Mesothelial cell of epicardium (in vitro differentiated cells): ENCODE measurements at places on chromosomes 3 and 15. TPM values are rescaled to one million over a fixed set of nuclear protein-coding genes. Genes with fewer than 3 reads are reported as not detected.

Gene CTDSPL
- 29.1 to 33.9 TPM (median 29.9 TPM) in 3 replicates for total RNA-seq

Gene SLC27A2
- total RNA-seq, result 2.7 to 3.2 TPM (median 3.1 TPM) in 3 replicates

Gene LYZL4
- total RNA-seq, result not detected in 3 replicates

Gene GAP43
- 4.2 to 6.1 TPM (median 5.7 TPM) in 3 replicates for total RNA-seq

Gene MESP2
- total RNA-seq, result 0.29 TPM in 1 of 3 replicates, not detected in the others

Gene FEZF2
- total RNA-seq, result not detected in 3 replicates

Gene LOXL1
- total RNA-seq, result 62.9 to 69.0 TPM (median 68.6 TPM) in 3 replicates

Gene CADM2
- total RNA-seq, result 2.6 to 3.3 TPM (median 3.1 TPM) in 3 replicates

Gene PRC1
- total RNA-seq, result 51.7 to 59.1 TPM (median 56.9 TPM) in 3 replicates

Gene CASR
- total RNA-seq, result 0.02 TPM in 2 of 3 replicates, not detected in the other

Gene GUCA1C
- total RNA-seq, result not detected in 3 replicates

Gene ARHGEF3
- total RNA-seq, result 28.7 to 31.7 TPM (median 29.0 TPM) in 3 replicates

Gene CHDH
- total RNA-seq, result 3.2 to 3.9 TPM (median 3.6 TPM) in 3 replicates

Gene RBM6
- total RNA-seq, result 158 to 162 TPM (median 159 TPM) in 3 replicates

DNA sequence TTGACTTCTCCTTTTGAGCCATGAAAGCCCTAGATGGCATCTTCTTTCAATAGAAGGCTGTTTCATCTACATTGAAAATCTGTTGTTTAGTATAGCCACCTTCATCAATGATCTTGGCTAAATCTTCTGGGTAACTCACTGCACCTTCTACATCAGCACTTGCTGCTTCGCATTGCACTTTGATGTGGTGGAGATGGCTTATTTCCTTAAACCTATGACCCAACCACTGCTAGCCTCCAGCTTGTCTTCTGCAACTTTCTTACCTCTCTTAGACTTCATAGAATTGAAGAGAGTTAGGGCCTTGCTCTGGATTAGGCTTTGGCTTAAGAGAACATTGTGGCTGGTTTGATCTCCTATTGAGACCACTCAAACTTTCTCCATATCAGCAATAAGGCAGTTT, 189.8 kb downstream of the PLCL2 start:
- no peak for DNase-seq

- DNase-seq, result no peak
Observed at GRCh38 chr3:129618901-129619671, 12.6 kb upstream of the PLXND1 start.

DNA sequence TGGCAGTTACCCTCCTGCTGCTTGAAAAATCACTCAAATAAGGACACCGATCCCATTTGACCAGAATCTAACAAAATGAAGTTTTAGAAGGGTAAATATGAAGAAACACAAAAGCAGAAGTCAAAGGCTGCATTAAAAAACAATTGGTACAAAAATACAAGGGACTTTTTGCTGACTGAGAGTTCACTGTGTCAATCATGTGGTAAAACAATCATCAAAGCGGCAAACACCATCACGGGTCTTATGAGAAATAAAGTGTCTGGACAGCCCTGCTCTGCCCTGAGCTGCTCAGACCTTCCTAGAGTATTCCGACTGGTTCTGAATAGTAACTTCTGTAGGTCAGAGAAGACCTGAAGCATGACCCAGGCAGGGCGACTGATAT, 137.2 kb upstream of the RAD18 start:
- no peak for DNase-seq

DNA sequence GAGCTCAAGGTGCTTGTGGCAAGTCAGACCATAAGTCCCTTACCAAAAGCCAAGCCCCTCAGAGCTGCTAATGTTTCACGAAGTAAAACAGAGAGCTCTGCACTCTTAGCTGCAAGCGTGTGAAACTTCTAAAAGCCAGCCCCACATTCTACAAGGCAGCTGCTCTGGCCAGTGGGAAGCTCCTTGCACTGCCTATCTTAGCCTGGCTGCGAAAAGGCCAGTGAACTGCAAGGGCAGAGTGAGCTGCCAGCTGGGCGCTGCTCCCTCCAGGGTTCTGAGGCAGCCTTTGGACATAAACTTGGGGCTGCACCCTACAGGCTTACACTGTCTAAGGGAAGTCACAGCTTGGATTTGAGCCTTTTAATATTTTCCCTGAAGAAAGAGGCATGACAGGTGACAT, 2.2 kb upstream of the MUSTN1 start:
- DNase-seq, result no peak

DNA sequence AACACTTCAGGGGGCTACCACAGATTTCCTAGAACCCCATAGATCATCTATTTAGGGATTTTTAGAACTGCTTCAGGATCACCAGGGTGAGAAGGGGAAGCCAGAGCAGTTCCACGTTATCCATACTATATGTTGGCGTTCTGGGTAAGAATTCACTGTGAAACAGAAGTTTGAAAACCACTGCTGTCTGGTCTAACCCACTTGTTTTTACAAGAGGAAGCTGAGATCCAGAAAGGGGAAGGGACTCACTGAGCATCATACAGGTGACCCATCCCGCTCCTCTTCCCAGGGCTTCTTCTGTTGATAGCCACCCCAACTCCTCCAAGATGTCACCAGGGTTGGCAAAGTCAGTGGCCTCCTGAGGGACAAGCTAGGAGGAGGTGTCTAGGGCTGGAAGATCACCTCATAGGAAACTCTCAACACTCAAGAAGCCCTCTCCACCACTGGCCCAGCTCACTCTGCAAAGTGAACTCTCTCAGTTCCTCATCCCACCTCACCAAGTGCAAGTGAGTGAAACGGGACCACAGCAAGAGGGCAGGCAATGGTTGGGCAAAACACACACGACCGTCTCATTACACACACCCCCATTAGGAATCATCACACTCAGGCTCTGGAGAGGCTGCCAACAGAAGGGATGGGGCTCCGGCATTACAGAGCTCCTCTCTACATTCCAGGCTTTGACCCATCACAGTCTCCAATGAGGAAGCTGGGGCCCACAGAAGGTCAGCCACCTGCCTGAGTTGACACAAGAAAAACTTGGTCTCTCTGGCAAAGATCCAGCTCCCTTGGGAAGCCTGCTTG, 1.8 kb downstream of the DAPK2 start:
- DNase-seq, result no peak

GRCh38 chr3:65112751-65113300, 425.0 kb upstream of the ADAMTS9 start:
- DNase-seq, result no peak

GRCh38 chr15:32125595-32125994, 95.3 kb downstream of the CHRNA7 start:
- no peak for DNase-seq

DNA sequence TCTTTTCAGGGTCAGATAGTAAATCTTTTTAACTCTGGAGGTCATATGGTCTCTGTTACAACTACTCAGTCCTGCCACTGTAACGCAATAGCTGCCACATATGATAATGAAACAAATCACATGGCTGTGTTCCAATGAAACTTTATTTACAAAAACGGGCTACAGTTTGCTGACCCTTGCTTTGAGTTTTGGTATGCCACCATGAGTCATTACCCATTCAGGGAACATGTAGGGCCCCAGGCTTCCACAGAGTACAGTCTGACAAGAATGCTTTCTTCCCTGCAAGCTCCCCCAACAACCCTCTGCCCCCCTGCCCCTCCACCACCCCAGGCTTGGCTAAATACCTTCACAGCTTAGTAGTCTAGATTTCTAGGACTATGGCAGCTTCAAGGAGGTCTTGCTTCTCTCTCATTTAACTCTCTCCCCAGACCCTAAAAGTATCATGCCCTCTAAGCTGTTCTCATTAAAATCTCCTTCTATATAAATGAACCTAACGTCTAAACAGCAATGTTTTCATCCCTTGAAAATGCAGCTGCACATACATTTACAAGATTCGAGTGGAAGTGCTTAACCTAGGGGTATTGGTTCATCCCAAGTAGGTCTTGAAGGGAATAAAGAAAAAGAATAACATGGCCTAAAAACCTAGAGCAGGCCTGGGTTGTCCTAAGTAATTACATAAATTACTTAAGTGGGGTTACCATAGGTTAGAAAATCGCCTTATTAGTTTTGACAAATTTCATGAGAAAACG, 117.8 kb upstream of the PRICKLE2 start:
- DNase-seq, result no peak

- DNase-seq, result no peak
Observed at GRCh38 chr3:151879037-151879436, 5.6 kb downstream of the SUCNR1 start.

GRCh38 chr3:131883711-131884407, 151.0 kb downstream of the CPNE4 start:
- DNase-seq, result no peak

GRCh38 chr3:127092776-127093175, 100.2 kb upstream of the PRR23E start:
- no peak for DNase-seq

DNA sequence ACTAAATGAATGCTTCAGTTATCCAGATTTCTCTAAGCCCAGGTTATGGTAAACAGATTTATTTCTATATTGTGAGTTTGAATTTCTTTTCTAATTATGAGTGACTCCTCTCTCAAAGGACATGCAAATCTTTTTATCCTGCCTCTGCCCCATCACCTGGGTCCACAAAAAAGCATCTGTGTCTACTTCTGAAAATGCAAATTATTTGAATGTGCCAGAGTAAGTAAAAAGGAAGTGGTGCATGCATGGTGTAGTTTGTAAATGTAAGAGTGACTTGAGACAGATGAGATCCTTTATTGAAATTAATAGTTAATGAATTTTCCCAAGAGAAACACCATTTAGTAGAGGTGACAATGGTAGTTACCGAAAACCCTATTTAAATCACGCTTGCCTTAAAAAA, 26.9 kb downstream of the MCTP2 start:
- no peak for DNase-seq

DNA sequence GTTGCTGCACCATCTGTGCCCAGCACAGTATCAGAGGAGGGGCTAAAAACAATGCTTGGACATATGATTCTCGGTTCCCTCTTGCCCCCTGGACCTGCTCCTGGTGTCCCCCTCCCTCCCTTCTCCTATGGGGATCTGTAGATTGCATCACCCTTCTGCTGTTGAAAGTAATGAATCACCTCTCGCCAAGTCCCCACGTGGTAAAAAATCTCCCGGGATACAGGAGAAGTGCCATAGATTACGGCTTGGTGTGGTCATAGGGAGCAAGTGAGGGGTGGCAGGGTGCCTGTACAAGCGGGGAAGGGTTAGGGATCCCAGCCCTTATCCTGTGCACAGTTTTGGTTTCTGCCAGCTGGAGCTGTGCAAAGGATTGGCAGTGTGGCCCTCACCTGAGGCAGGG, 37.7 kb downstream of the AMOTL2 start:
- DNase-seq, result no peak

GRCh38 chr3:191555037-191555436, 94.1 kb downstream of the PYDC2 start:
- DNase-seq, result no peak

DNA sequence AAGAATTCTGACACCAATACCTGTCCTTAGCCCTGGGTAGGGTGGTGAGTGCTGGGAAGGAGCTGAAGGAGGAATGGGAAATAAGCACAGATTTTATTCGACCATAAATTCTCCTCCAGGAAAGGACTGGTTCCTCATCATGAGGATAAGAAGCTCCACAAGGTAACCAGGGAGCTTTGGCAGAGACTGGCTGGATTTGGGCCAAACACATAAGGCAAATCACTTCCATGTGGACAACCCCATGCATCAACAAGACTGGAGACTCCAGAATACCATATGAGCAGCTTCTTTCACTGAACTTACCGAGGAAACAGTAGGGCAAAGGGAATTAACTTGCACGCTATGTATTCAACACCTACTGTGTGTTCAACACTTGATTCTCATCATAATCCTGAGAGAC, 312.5 kb downstream of the NTRK3 start:
- no peak for DNase-seq

DNA sequence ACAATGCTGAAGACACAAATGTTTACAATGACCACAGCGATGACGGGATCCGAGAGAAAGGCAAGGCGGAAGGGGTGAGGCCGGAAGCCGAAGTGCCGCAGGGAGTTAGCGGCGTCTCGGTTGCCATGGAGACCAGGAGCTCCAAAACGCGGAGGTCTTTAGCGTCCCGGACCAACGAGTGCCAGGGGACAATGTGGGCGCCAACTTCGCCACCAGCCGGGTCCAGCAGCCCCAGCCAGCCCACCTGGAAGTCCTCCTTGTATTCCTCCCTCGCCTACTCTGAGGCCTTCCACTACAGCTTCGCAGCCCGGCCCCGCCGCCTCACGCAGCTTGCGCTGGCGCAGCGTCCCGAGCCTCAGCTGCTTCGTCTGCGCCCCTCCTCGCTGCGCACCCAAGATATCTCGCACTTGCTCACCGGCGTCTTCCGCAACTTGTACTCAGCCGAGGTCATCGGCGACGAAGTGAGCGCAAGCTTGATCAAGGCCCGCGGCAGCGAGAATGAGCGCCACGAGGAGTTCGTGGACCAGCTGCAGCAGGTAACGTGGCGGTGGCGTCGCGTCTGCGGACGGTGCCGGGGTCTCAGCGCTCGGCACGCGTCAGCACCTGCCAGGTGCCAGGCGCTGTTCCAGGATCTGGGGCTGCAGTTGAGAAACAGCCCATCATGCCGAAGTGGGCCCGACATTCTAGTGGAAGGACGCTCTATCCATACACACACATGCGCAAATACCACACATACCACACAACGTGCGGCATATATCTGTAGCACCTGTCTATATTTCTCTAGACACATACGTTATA, at the start of gene DLEC1:
Gene DLEC1, plus strand, starts transcription at position 108 of the 798 bp plus-strand sequence. Its CDS starts 18 bp downstream, at position 126.
- DNase-seq, result peak; percentile 62

DNA sequence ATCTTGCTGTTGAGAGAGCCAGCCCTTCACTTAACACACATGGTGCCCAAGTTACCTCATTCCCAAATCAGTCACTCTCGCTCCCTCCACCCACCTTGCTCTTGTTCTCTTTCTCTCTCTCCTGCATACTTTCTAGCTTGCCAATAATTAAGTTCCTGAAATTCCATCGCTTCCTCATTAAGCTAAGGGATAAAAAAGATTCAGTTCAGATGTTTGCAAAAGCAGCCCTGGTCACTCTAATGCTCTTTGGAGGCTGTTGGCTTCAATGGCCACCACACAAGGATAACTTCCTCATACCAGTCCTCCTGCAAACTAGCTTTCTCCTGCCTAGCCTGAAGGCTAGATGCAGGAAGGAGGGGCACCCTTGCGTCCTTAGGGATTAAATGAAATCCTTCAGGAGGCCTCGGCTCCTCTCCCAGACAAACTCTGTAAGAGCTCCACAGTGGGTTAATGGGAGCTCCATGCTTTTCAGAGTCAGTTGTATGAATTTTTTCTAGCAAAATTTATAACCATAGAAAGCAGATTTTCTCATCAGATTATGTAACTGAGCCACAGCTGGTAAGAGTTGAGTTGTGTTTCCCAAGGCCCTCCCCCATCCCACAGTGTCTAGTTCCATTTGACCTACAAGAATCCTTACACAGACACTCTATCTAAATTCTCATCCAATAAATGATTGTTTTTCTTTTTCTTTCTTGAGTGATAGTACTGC, 176.6 kb upstream of the TRIM42 start:
- no peak for DNase-seq

DNA sequence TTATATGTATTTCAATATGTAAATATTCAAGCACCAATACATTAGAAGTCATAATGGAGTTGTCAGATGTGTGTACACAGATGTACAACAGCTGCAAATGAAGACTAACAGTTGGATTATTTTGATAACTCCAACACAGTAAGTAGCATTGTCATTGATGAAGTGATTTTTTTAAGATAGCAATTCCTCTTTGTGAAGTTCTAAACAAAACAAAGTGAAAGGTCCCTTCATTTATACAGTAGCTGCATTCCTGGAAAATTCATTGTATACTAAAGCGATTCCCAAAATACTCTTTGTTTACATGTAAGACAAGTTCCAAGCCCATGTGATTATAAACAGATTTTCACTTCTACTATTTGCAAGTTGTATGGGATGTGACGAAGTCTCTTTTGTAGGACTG, 114.7 kb downstream of the B3GALNT1 start:
- no peak for DNase-seq

GRCh38 chr3:123194552-123194951, 7.2 kb upstream of the SEC22A start:
- DNase-seq, result no peak

GRCh38 chr3:129252748-129253147, 3.3 kb downstream of the COPG1 start:
- DNase-seq, result no peak

- DNase-seq, result no peak
Observed at GRCh38 chr3:78601249-78601648, 1166.5 kb downstream of the ROBO1 start.
